NCI-H2227 treated with DMSO at 0.1 percent for 48 hours (cell line): ENCODE measurements at places on chromosomes 4 and X.

GRCh38 chr4:7759216-7759615 is 180.4 kb downstream of the AFAP1 start:
- no peak for DNase-seq

DNA sequence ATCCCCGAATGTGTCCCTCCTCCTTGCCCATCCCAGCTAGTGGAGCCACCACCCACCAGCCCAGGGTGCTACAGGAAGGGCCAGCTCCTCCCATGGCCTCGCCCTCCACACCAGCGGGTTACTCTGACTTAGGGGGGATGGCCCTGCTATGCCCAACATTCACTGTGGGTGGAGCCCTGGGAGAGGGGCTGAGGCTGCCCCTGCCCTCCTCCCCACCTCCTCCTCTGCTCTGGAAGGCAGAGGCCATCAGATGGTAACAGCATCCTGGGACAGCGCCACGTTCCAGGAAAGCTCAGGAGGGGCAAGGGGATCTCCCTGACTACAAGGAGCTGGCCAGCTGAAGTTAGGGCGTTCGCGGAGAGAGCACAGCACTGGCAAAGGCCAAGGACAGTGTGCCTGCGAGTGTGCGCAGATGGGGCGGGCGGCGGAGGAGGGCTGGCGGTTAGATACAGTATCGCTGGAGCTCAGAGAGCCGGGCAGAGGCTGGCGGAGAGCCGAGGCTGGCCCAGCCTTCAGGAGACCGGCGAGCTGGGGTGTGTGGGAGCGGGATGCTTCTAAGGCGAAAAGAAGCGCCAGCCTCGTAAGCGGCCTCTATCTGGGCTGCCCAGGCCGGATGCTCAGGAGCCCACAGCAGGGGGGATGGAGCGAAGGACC is 1.5 kb downstream of the JAKMIP1 start:
- peak; percentile 3 for DNase-seq

DNA sequence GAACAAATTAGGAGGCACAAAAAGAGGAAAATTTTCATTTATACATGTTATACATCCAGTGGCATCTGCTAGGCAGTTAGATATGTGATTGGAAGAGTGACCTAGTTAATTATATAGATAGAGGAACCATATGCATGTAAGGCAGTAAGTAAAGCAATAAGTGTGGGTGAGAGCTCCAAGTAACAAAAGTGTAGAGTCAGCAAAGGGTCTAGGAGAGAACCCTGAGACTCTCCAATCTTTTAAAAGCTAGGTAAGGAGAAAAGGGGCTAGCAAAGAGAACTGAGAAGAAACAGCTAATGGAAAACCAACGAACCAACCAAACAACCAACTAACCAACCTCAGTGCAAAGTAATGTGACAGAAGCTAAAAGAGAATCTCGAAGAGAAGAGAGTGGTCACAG is 3.8 kb upstream of the CFAP299 start:
- no peak for DNase-seq

GRCh38 chr4:38674258-38675144 is 10.5 kb downstream of the KLF3 start:
- no peak for DNase-seq
